ENCODE measurements at places on chromosomes 7 and 10. TPM values are rescaled to one million over a fixed set of nuclear protein-coding genes. Genes with fewer than 3 reads are reported as not detected.

DNA sequence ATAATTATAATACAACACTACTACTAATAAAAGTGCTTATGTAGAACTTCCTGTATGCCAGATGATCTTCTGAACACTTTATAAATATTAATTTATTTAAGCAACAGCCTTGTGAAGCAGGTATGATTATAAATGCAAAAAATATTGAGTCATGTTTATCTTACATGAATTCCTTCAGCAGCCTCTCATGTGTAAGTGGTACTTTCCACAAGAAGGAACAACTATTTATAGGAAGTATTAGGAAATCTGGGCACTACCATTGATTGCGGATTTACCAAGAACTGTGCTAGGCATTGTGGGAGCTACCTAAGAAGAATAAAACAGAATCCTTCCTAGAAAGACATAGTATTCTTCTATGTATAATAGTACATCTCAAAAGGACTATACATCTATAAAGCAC, 10.7 kb upstream of the STEAP4 start:
- no peaks in the 10 kb centered on the region for H3K27me3 ChIP-seq
- DNase-seq = no peak
- no peak overlapping the region for H3K4me3 ChIP-seq
- no peak overlapping the region for H3K27ac ChIP-seq

- H3K27ac ChIP-seq = no peak overlapping the region
- no peaks in the 10 kb centered on the region for H3K27me3 ChIP-seq
- H3K4me3 ChIP-seq = no peak overlapping the region
These were observed 50.5 kb upstream of the TCF7L2 start for GRCh38 chr10:112899391-112900065.

DNA sequence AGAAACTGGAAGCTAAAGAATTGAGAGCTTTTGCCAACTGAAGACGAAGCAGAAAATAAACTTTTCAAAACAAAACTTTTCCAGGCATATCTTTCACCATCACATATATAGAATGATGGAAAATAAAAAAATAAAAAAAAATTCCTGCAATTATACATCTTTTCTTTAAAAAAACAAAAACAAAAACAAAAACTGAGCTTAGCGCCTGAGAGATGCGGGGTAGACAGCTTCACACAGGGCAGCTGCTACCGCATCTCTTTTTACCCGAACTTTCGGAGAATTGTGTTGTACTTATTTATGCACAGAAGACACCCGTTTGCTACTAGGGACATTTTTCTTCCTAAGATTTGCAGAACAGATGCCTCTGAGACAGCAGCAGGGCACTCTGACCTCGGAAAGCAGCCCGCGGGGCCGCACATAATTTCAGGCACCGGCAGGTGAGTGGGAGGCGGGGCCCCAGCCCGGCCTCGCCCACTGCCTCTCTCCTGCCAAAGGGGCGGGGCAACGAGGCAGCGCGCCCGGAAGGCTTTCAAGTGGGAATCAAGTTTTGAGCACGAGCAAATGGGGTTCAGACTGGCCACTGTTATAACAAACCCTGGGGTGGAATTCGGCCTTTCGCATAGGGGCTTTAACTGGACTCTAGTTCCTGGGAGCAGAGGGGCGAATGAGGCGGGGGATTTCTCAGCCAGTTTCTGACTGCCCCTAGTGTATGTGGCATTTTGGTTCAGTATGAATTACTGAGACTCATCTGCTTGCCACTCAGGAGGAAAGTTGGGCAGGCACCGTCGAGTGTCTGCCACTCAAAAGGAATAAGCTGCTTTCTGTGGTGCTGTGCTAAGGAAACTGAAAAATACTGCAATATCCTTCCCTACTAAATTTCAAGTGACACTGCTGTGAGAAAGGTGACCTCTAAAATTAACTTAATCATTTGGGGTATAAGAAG, 18.5 kb upstream of the FAM133B start:
- no peak overlapping the region for H3K27ac ChIP-seq
- no peaks in the 10 kb centered on the region for H3K36me3 ChIP-seq
- no peak overlapping the region for H3K4me3 ChIP-seq
- no peak for DNase-seq

GRCh38 chr7:33998476-33998875, 93.1 kb downstream of the BMPER start:
- H3K27ac ChIP-seq = no peak overlapping the region
- H3K27me3 ChIP-seq = no peaks in the 10 kb centered on the region
- H3K4me3 ChIP-seq = no peak overlapping the region
- DNase-seq = no peak
- no peaks in the 10 kb centered on the region for H3K36me3 ChIP-seq

The EGFR gene
- not detected for total RNA-seq

- H3K4me1 ChIP-seq = no peaks in the 10 kb centered on the region
- no peak overlapping the region for H3K4me3 ChIP-seq
- peaks cover 6% of the 10 kb centered on the region for H3K36me3 ChIP-seq
- DNase-seq = no peak
- peak overlapping the region; percentile 33 for H3K27ac ChIP-seq
These were observed 117.7 kb downstream of the APBB1IP start for GRCh38 chr10:26555719-26556368.

GRCh38 chr7:132897093-132897687, 184.7 kb downstream of the CHCHD3 start:
- H3K36me3 ChIP-seq = no peaks in the 10 kb centered on the region
- no peak overlapping the region for H3K4me3 ChIP-seq
- no peaks in the 10 kb centered on the region for H3K4me1 ChIP-seq
- no peaks in the 10 kb centered on the region for H3K27me3 ChIP-seq
- DNase-seq = no peak

The NME8 gene
- total RNA-seq = not detected

GRCh38 chr7:127447326-127447945, 54.9 kb upstream of the ZNF800 start:
- H3K4me1 ChIP-seq = no peaks in the 10 kb centered on the region
- H3K4me3 ChIP-seq = no peak overlapping the region
- peak; percentile 62 for DNase-seq
- H3K27ac ChIP-seq = no peak overlapping the region
- no peaks in the 10 kb centered on the region for H3K27me3 ChIP-seq
- no peaks in the 10 kb centered on the region for H3K36me3 ChIP-seq

DNA sequence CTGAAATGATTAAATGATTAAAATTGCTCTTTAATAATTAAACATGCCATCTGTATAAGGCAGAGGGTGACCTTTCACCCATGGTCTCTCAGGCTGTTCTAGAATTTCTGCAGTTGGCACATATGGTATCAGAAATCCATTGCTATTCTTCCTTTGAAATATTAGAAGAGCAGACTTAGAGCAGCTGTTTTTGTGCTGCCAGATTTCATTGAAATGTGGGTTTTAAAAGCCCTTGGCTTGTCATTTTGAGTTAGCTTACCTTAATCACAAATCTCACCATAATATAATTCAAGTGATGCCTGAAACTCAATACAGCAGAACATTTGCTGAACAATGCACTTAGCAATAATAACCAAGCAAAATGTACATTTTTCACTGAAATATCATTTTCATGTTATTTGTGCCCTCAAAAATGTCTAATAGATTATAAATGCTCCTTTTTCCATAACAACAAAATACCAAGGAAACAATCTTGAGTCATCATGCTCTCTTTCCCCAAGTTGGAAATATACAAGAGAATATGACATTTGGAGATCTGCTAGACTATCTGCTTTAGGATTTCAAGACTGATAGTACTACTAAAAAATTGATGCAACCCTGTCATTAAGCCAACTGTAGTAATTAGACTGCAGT, 16.1 kb upstream of the PTTG1IP2 start:
- DNase-seq = no peak
- H3K4me1 ChIP-seq = no peaks in the 10 kb centered on the region
- no peaks in the 10 kb centered on the region for H3K27me3 ChIP-seq
- no peak overlapping the region for H3K4me3 ChIP-seq
- no peaks in the 10 kb centered on the region for H3K36me3 ChIP-seq

All from naive thymus-derived CD4-positive, alpha-beta T cell (primary cell).